ENCODE measurements at places on chromosomes 3 and 15.
A peak's percentile ranks its signal among the peaks of the same experiment; 100 is the strongest.

DNA sequence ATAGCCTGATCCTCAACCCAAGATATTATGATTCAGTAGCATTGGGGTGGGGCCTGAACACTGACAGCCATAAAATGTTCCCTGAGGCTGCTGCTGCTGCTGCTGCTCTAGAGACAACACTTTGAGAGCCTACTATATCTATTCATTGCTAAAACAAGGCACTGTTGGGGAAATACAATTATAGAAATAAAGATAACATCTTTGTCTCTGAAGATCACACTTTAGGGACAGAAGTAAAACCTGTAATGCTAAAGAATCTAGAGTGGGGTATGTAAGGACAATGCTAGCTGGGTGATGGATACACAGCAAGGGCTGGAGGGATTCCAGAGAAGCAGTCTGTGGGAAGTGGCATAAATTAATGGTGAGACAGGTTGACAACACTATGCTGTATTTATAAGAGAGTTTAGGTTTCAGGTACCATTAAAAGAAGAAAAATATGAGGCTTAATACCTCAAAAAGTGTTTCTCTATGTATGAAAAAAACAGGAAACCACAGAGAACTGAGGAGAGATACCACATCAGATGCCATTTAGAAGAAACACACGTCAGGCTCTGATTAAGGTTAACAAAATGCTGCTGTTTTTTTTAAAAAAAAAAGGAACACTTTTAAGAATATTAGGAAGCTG lies 115.9 kb downstream of the CBLB start:
- DNase-seq: no peak

- DNase-seq: no peak
Observed at GRCh38 chr3:139906418-139906817, 28.6 kb upstream of the CLSTN2 start.

GRCh38 chr3:31092748-31093589 lies 198.5 kb upstream of the GADL1 start:
- DNase-seq: no peak

- DNase-seq: peak; percentile 46
Observed at GRCh38 chr3:42080453-42080872, 10.7 kb upstream of the TRAK1 start.

DNA sequence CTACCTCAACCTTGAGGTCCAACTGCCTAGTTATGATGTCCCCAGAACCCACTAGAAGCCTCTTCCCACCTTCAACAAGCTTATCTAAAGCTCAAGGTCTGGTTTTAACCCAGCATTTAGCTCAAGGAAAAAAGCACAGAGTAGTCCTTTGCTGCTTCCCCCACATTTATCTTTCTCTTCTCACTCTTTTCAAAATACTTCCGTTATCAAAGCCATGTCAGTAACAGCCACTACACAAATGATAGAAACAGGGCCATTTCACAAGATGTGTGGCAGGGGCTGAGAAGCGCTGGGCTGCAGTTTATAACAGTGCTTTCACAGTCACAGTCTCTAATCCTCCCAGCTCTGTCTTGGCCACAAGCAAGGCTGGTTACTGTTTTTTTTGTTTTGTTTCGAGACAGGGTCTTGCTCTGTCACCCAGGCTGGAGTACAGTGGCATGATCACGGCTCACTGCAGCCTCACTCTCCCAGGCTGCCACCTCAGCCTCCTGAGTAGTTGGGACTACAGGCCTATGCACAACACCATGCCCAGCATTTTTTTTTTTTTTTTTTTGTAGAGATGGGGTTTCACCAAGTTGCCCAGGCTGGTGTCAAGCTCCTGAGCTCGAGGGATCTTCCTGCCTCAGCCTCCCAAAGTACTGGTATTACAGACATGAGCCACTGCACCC lies 218.8 kb downstream of the OSBPL10 start:
- DNase-seq: no peak

GRCh38 chr3:165103616-165104015 lies 25.3 kb upstream of the SI start:
- DNase-seq: no peak

GRCh38 chr3:53544357-53544756 lies 49.9 kb downstream of the CACNA1D start:
- no peak for DNase-seq

GRCh38 chr15:36877796-36878683 lies 222.3 kb downstream of the MEIS2 start:
- no peak for DNase-seq

Measured in stimulated activated naive CD8-positive, alpha-beta T cell treated with anti-CD3 and anti-CD28 coated beads, Interleukin-15, Interleukin-2, amounts not matched to agents 100 U/mL and 50 U/mL, for 24 hours (primary cell).